ENCODE measurements at places on chromosomes 1 and 21.

- no peak for DNase-seq
These were observed 16.8 kb downstream of the LRP8 start for GRCh38 chr1:53310847-53311681.

GRCh38 chr1:94792473-94793295 is 27.5 kb upstream of the SLC44A3 start:
- no peak for DNase-seq

GRCh38 chr1:26719205-26719604 is 23.4 kb downstream of the ARID1A start:
- DNase-seq = no peak

GRCh38 chr21:23308741-23309140 is 2298.5 kb downstream of the MRPL39 start:
- no peak for DNase-seq

DNA sequence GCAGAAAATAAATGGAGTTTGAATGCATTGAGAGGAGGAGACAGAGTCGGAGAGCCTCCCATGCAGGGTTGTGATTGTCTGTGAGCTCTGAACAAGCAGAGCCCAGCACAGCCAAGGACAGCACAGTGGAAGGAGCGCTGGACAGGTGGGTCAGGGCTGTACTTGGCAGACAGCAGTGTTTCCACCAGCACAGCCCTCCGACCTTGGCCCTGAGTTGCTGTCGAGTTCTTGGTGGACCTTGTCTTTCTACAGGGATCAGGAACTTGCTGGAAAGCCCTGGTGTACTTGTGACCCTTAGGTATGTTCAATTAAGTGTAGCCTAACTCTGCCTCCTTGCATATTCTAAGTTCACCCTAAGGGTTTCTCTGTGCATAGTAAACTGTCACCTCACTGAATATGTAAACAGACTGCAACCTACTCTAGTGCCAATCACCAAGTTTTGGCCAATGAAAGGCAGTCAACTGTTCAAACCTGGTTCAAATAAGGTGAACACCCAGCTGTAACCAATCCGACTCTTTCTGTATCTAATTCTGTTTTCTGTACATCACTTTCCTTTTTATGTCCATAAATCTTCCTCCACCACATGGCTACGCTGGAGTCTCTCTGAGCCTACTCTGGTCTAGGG is 86.6 kb upstream of the SLC25A33 start:
- no peak for DNase-seq

- DNase-seq = no peak
These were observed 396 bp downstream of the ATP5PB start for GRCh38 chr1:111449703-111450017.

DNA sequence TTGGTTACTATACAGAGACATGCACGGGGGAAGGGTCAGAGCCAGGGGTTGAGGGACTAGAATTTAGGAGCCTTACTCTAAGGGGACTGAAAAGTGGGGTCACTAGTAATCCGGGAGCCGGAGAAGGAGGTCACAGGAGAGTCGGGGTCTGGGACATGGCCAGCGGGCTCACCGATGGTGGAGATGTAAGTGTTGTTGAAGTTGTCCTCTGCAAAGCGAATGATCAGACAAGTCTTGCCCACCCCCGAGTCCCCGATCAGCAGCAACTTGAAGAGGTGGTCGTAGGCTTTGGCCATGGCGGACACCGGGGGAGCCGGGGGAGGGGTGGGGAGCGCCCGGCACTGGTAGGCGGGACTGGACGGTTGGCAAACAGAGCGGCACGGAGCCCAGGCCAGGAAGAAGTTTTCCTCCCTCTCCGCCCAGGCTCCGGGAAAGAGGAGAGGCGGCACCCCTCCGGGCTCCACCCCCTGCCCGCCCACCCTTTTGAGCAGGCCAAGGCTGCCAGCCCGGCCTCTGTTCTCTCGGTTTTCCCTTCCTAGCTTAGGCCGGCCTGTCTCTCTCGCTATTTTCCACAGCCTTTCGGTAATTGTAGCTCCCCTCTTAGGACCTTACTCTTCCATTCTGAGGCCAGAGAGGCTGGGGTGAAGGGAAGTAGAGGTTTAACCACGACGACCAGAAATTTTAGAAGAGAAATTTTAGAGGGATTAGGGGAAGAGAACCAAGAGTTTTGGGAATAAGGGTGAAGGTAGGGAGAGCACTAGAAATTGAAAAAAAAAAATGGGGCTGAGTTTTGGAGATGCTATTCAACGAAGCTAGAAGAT is at the start of gene RAB13:
Gene RAB13, minus strand, starts transcription at position 399 of the 821 bp plus-strand sequence. Its CDS starts 103 bp downstream, at position 296.
- peak; percentile 83 for DNase-seq

- no peak for DNase-seq
These were observed 43.7 kb downstream of the UBIAD1 start for GRCh38 chr1:11316701-11317100.

All from left kidney (tissue), 8 donors.